Pulmonary artery endothelial cell (primary cell): ENCODE measurements at places on chromosomes 4 and X. TPM values are rescaled to one million over a fixed set of nuclear protein-coding genes. Genes with fewer than 3 reads are reported as not detected.

Gene THAP6
- total RNA-seq, result 4.9 and 5.5 TPM in 2 replicates

Gene SOWAHB
- total RNA-seq, result not detected in 2 replicates

Gene ARHGAP6
- 0.11 and 0.86 TPM in 2 replicates for total RNA-seq

Gene CSAG1
- total RNA-seq, result not detected in 2 replicates

Gene HNRNPH2
- 102 and 106 TPM in 2 replicates for total RNA-seq
